ENCODE measurements at places on chromosomes 11 and 22.
A peak's percentile ranks its signal among the peaks of the same experiment; 100 is the strongest.

GRCh38 chr11:106012744-106013143 lies 9.3 kb downstream of the MSANTD4 start:
- peak overlapping the region; percentile 62 for H3K27ac ChIP-seq
- DNase-seq = no peak
- peaks cover 59% of the 10 kb centered on the region for H3K36me3 ChIP-seq
- H3K4me1 ChIP-seq = peaks cover 9% of the 10 kb centered on the region

- peak; percentile 1 for DNase-seq
- H3K27me3 ChIP-seq = no peaks in the 10 kb centered on the region
- no peak overlapping the region for H3K4me3 ChIP-seq
- H3K4me1 ChIP-seq = no peaks in the 10 kb centered on the region
- no peak overlapping the region for H3K27ac ChIP-seq
Measured at GRCh38 chr11:106585061-106585460, 433.2 kb downstream of the GUCY1A2 start.

GRCh38 chr22:36222887-36223450 lies 16.4 kb downstream of the APOL2 start:
- H3K27me3 ChIP-seq = no peaks in the 10 kb centered on the region
- H3K4me3 ChIP-seq = no peak overlapping the region
- H3K4me1 ChIP-seq = peaks cover 5% of the 10 kb centered on the region
- DNase-seq = no peak

DNA sequence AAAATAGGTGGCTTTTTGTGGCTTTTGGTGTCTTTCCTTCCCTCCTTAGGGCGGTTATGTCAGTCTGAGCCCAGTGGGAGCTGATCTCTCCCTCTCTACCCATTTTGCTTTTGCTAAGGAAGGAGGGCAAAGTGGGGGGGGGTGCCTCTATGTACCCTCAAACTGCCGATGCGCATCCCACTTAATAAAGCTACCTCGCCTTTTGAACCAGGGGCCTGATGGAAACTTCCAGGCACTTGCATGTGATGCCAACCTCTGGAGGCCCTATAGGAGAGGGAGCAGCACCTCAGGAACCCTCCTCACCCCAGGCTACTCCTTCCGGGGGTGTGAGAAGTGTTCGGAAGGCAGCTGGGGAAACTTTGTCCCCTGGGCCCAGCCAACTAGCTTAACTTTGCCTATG lies 97.0 kb upstream of the HSD17B12 start:
- H3K4me1 ChIP-seq = peaks cover 2% of the 10 kb centered on the region
- no peak overlapping the region for H3K27ac ChIP-seq
- no peak for DNase-seq
- no peaks in the 10 kb centered on the region for H3K36me3 ChIP-seq
- H3K27me3 ChIP-seq = peaks cover 29% of the 10 kb centered on the region

DNA sequence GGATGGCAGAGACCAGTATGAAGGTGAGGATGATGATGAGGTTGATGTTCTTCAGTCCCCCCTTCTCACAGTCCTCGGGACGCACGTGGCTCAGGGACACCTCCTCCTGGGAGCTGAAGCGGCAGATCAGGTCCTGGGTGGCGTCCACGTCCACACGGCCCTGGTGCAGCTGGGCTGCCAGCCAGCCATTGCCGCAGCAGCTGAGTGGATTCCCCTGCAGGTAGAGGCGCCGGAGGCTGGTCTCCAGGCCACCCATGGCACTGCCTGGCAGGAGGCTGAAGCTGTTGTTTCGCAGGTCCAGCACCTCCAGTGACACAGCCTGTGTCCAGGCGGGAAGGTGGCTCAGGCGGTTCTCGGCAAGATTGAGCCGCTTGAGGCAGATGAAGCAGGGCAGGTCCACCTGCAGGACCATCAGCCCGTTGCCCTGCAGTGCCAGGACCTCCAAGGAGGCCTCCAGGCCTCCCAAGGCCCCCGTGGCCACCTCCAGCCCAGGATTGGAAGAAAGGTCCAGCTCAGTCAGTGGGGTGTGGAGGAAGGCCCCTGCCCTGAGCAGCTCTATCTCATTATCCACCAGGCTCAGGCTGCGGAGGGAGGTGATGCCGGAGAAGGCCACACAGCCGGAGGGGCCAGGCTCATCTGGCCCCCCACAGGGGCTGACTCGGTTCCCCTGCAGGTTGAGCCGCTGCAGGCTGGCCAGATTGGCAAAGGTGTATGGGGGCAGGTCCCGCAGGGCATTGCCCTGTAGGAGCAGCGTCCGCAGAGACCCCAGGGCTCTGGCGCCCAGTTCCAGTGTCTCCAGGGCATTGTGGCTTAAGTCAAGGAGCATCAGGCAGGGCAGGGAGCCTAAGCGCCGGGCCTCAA lies 10.6 kb downstream of the LRRC32 start:
- H3K27me3 ChIP-seq = no peaks in the 10 kb centered on the region
- no peak for DNase-seq
- H3K4me1 ChIP-seq = no peaks in the 10 kb centered on the region
- no peaks in the 10 kb centered on the region for H3K36me3 ChIP-seq
- no peak overlapping the region for H3K27ac ChIP-seq
- H3K4me3 ChIP-seq = no peak overlapping the region

DNA sequence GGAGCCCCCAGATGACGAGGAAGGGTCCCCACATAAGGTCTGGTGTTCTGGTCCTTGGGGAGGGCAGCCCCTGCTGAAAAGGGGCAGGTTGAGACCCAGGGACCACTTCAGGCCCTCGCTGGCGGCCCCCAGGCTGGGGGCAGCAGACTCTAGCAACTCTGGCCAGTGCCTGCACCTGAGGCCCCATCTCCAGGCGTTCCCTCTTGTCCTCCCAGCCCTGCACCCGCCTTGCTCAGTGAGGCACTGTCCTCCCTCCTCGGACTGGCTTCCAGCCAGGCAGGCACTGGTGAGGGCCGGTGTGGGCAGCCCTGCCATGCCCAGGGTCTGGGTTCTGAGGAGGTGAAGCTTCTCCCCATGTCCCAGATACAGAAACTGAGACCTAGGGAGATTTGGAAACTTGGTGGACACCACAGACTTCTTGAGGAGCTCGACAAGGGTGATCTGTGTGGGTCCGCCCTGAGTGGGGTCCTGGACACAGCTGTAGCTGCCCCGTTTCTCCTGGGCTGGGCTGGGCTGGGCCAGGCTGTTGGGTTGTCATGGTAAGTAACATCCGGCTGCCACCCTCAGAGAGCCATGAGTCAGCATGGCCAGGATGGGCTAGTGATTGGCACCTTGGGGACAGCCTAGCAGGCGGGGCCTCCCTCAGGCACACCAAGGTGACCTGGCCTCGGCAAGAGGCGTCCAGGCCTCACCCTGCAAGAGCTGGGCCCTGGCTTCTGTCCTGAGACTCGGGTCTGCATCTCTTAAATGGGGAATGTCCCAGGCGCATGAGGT lies 11.1 kb upstream of the PHLDA2 start:
- H3K4me1 ChIP-seq = no peaks in the 10 kb centered on the region
- no peak for DNase-seq
- H3K27me3 ChIP-seq = no peaks in the 10 kb centered on the region
- H3K36me3 ChIP-seq = peaks cover 13% of the 10 kb centered on the region
- no peak overlapping the region for H3K27ac ChIP-seq
- H3K4me3 ChIP-seq = no peak overlapping the region

DNA sequence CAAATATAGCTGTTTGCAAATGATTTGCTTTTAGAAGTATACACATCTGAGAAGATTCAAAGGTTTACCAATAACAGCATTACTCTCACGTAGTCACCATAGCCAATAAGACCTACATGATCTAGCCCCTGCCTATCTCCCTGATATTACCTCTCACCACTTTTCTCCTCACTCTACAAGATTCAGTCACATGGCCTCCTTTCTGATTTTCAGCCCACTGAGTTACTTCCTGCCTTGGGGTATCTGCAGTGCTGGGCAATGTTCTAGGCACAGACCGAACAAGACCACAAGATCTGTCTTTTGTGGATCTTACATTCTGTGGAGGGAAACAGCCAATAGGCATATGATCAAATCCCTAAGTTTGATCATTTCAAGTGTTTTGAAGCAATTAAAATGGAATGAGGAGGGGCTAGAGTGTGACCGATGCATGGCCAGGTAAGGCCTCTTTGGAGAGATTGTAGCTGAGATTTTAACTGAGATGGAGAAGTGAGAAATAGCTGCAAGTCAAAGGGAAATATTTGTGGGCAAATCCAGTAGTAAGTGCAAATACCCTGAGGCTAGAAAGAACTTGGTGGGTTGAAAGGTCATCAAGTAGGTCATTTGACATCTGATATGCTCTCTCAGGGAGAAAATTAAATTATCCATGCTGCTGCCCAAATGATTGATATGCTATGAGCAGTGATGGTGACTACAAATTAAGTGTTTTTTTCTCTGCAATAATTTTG lies 43.1 kb downstream of the ARL14EP start:
- H3K4me1 ChIP-seq = peaks cover 11% of the 10 kb centered on the region
- no peak overlapping the region for H3K4me3 ChIP-seq
- no peaks in the 10 kb centered on the region for H3K27me3 ChIP-seq
- H3K36me3 ChIP-seq = no peaks in the 10 kb centered on the region
- H3K27ac ChIP-seq = no peak overlapping the region

DNA sequence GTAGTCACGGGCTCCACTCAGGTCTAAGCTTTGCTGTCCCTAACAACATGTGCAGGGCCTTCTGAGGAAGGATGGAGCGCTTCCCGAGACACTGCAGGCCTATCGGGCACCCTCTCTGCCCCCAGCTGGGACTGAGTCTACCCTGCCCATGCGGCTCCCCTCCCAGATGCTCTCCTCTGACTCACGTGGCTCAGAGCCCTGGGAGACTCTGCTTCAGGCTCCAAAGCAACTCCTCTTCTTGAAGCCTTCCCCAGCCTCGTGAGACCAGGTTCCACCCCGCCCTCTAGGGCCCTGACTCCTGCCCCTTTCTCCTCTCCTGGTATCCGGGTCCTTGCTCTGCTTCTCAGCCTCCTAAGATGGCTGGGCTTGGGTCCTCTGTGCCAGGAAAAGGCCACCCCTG lies 28.4 kb upstream of the ARFGAP3 start:
- no peak overlapping the region for H3K27ac ChIP-seq
- H3K36me3 ChIP-seq = peaks cover 41% of the 10 kb centered on the region
- H3K27me3 ChIP-seq = no peaks in the 10 kb centered on the region
- H3K4me1 ChIP-seq = peaks cover 2% of the 10 kb centered on the region
- DNase-seq = no peak

DNA sequence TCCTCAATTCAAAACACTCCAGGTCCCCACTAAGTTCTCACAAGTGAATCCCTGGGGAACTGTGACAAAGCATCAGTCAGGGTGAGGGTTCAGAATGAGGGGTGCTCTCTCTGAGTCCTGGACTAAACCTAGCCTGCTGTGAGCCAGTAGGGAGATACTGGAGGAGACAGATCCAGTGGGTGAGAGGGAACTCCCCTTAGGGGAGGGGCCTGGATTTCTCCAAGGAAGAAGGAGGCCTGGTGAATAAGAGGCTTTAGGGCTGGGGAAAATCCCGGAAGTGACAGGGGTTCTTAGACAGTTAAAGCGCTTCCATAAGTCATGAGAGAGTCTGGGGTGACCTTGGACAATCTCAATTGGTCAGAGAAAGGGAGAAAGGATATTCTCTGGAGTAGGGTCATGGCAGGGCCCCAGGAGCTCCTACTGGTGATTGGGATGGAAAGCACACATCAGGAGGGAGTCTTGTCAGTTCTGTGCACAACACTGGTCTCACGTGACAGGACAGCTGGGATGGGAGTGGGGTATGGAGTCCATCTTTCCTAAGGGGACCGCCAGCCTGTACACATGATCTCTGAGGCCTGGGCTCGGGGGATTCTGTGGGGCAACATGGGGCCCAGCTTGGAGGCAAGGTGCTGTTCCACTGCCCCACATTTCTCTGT lies 1.5 kb downstream of the TBC1D10A start:
- no peak overlapping the region for H3K27ac ChIP-seq
- no peaks in the 10 kb centered on the region for H3K27me3 ChIP-seq
- H3K4me3 ChIP-seq = peak overlapping the region; percentile 30
- no peaks in the 10 kb centered on the region for H3K36me3 ChIP-seq
- no peak for DNase-seq

- H3K4me1 ChIP-seq = peaks cover 7% of the 10 kb centered on the region
- no peak for DNase-seq
- no peak overlapping the region for H3K27ac ChIP-seq
- H3K27me3 ChIP-seq = no peaks in the 10 kb centered on the region
- no peak overlapping the region for H3K4me3 ChIP-seq
Measured at GRCh38 chr11:10587995-10588394, 19.5 kb upstream of the LYVE1 start.

GRCh38 chr22:37529652-37530345 lies 10.6 kb upstream of the CARD10 start:
- no peak overlapping the region for H3K27ac ChIP-seq
- no peaks in the 10 kb centered on the region for H3K36me3 ChIP-seq
- no peaks in the 10 kb centered on the region for H3K4me1 ChIP-seq

DNA sequence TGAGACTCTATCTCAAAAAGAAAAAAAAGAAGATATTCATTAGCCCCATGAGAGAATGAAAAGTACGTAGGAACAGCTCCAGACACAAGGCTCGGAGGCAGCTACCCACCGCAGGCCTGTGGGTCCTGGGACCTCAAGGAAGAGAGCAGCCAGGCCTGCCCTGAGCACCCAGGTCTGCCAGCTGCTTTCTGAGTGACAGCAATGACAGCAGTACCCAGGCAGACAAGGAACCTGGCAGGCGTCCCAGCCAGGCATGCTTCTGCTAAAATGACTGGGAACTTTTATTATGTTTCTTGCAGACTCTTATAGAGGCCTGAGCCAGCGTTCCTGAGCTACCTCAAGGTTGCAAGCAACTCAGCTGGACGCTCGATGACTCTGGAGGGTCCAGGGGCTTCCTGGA lies 31.6 kb downstream of the CPT1A start:
- H3K4me3 ChIP-seq = no peak overlapping the region
- no peak for DNase-seq
- no peaks in the 10 kb centered on the region for H3K36me3 ChIP-seq
- H3K27ac ChIP-seq = no peak overlapping the region
- no peaks in the 10 kb centered on the region for H3K27me3 ChIP-seq

DNA sequence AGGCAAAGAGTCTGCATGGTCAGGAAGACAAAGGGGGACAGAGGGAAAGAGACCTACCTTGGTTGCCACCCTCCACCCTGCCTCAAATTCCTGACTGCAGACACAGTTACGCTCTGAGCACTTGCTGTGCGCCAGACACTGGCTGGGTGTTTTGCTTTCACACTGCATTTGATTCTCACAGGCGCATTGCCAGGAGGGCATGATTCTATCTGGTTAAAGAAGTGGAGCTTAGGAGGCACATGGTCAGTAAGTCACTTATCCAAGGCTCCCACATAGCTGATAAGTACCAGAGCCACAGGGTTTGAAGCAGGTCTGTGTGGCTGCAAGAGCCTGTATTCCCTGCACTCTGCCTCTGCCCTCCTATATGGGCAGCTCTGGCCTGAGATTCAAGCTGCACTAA lies 103.9 kb downstream of the TIMP3 start:
- no peak overlapping the region for H3K4me3 ChIP-seq
- DNase-seq = no peak
- H3K27ac ChIP-seq = no peak overlapping the region
- no peaks in the 10 kb centered on the region for H3K36me3 ChIP-seq

DNA sequence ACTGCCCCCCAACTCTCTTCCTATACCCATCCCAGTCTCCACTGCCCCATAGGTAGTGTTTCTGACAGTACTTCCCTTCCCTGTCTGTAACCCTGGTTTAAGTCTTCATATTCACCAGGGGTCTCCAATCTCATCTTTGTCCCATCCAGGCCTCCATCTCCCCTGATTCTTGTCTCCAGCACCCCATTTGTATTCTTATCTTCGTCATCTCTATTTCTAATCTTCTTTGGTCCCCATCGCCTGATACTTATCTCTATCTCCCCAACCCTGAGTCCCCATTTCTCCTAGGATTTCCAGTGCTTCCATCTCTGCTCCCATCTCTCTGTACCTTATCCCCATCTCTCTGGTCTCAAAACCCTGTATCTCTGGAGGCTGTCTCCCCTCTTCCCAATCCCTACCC lies 1.8 kb downstream of the PHOX2A start:
- no peak overlapping the region for H3K27ac ChIP-seq
- peaks cover 12% of the 10 kb centered on the region for H3K4me1 ChIP-seq
- no peak overlapping the region for H3K4me3 ChIP-seq

- H3K27me3 ChIP-seq = no peaks in the 10 kb centered on the region
- no peak overlapping the region for H3K27ac ChIP-seq
- no peaks in the 10 kb centered on the region for H3K4me1 ChIP-seq
- DNase-seq = no peak
Measured at GRCh38 chr22:24120044-24120443, 61.2 kb upstream of the SUSD2 start.

Measured in neuronal stem cell (in vitro differentiated cells).